GM04503 (cell line): ENCODE measurements at places on chromosomes 2 and 18.

DNA sequence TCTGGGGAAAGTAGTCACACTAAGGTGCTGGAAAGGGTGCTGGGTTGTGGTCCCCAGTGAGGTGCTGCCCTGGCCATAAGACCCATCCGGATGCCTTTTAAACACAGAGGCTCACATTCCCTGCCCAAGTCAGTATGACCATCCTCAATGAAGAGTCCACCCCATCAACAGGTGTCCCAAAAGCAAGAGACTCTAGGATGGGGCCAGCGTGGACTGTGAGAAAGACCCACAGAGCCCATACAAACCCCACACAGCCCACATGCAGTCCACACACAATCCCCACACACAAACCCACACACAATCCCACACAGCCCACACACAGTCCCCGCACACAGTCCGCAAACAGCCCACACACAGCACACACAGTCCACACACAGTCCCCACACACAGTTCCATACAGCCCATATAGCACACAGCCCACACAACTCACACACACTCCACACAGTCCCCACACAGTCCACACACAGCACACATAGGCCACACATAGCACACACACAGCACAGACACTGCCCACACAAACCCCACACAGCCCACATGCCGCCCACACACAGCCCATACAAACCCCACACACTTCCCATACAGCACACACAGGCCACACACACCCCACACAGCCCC, 241.4 kb upstream of the SALL3 start:
- no peak for DNase-seq

DNA sequence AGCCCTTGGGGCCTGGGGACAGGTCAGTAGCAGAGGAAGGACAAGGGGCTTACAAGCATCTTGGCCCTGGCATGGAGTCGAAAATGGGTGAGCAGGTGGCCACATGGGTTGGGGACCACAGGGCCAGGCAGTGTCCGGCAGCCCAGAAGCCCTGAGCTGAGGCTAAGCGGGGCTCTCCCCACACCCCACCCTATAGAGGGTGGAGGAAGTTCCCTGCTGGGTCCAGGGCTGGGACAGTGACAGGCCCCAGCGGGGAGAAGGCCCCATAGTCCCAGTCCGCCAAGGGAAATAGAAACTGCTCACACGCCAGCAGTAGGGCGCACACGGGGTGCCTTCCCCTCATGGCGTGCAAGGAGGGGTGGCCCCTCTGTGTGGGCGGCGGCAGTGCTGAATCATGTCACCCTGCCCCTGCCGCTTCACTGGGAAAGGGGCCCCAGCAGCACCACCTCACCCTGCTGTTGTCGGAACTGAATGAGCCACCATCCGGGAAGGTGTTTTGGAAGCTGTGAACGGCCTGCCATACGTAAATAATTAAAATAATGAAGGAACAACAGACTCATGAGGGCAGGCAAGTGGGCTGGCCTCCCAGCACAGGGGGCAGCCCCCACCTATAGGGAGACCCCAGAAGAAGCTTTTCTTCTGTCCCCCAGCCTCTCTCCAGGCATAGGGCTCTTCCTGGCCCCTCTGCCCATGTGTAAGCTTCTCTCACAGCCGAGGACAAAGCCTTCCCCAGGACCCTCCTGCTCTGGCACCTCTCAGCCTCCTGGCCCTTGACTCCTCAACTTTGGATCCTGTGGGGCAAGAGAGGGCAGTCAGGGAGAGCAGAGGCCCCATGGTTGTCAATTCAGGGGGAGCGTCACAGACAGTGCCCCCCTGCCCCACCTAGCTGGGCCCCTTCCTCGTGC, 12.7 kb upstream of the DUSP2 start:
- DNase-seq: no peak

GRCh38 chr2:71581026-71581425, 127.7 kb downstream of the DYSF start:
- no peak for DNase-seq

DNA sequence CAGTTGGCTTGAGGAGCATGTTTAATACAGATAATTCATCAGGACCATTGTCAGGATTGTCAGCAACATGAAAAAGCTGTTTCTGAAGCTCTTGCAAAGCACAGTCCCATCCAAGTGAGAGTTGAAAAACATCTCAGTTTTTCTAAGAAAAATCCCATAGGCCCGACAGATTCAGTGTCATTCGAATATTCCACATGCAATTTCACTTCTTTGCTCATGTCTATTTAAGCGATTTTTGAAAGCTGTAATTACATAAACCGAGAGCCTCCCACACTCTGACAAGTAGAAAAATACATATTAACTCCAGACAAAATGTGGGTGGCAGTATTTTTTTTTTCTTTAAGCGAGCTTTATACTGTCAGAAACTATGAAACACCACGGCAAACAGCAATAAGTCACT, 134.7 kb upstream of the GALNT5 start:
- no peak for DNase-seq

GRCh38 chr2:239195318-239195871, 205.4 kb downstream of the HDAC4 start:
- no peak for DNase-seq

- no peak for DNase-seq
These were observed 29.5 kb upstream of the BZW1 start for GRCh38 chr2:200782251-200782650.

DNA sequence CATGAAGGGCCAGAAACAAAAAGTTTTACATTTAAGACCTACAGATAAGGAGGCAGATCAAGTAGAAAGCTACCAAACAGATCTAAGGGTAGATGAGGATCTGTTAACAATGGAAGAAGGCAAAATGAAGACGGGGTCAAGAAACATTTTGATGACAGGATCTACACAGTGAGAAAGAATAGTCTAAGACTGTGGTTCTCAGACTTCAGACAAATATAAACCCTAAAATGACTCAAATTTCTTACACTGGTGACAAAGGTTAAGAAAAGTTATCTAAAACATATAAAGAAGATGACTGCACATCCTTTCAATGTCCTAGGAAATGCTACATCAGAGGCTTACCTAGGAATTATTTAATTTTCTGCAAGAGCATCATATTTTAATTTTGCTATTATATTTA, 34.4 kb downstream of the TRIP12 start:
- DNase-seq: no peak

DNA sequence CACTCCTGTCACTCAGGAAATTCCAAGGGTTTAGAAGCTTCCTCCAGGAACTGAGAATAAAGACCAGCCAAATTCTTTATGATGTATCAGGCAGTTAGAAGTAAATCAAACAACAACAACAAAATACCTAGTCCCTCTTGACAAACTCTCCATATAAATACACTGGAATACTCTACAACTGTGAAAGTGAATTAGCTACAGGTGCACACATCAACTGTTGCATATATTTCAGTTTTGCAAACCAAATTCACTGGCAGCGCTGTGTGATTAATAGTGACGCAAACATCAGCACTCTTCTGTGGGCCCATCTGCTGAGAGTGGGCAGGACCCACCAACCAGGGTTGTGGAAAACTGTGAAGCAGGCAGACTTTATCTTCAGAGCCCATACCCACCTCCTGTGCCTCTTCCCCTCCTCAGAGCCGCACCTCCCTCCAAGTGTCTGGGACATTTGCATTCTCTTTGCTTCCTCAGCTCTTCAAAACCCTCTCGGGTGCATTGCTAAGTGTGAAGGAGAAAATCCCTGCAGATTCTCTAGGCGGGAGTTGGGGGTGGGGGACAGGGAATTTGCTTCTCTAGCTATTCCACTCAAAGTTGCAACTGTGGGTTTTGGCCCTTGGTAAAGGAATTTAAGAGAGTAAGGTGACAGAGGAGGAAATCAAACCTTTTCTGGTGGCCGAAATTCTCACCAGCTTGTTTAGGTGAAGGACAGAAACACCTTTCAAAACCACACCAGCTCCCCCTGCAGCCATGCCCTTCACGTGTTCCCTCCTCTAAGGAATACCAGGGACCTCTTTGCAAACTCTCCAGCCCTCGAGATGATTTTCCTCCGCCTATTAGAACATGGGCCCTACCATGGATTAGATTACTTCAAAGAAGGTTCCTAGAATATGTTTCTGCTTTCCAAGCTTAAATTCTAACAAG, 119.3 kb downstream of the MRO start:
- DNase-seq: no peak

- DNase-seq: no peak
These were observed 146.9 kb downstream of the TTC32 start for GRCh38 chr2:19754907-19755306.

DNA sequence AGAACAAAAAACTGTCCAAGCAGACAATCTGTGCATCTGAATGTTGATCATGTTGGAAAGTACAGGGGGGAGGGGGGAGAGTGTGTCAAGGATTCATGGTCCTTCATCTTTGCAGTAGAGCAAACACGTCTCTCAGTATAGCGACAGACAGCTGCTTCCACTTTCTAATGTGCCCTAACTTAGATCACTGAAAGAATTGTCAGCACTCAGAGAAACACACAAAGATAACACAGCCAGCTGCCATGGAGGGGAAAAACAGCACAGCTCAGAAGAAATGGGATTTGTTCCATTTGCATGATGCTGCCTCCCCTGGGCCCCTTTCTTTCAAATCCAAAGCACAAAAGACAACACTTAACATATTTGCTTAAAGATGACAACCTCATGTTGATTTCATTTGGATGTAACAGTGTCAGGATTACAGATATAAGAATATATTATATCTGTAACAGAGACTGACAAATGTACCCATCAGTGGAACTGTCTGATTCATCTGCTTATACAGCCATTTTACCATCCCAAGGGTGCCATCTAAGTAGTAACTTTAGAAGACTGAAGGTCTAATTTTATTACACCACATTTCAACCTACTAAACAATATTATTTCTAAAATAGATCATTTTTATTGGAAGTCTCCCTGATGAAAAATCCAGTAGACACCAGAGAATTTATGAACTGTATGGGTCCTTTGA, 17.7 kb downstream of the FIGN start:
- DNase-seq: no peak

DNA sequence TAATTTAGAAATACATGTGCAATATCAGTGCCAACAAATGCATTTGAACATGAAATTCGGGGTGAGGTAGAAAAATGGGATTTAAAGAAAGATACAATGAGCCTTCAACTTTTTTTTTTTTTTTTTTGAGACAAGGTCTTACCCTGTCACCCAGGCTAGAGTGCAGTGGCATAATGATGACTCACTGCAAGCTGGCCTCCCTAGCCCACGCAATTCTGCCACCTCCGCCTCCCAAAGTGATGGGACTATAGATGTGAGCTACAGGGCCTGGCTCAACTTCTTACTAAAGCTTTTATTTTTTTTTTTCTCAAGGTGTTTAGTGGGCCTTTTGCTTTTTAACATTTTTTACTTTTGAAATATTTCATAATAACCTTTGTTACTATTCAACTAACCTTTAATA, 365.6 kb downstream of the LRRTM4 start:
- DNase-seq: no peak

- DNase-seq: peak; percentile 46
These were observed 77.2 kb downstream of the NEURL3 start for GRCh38 chr2:96427917-96428316.

DNA sequence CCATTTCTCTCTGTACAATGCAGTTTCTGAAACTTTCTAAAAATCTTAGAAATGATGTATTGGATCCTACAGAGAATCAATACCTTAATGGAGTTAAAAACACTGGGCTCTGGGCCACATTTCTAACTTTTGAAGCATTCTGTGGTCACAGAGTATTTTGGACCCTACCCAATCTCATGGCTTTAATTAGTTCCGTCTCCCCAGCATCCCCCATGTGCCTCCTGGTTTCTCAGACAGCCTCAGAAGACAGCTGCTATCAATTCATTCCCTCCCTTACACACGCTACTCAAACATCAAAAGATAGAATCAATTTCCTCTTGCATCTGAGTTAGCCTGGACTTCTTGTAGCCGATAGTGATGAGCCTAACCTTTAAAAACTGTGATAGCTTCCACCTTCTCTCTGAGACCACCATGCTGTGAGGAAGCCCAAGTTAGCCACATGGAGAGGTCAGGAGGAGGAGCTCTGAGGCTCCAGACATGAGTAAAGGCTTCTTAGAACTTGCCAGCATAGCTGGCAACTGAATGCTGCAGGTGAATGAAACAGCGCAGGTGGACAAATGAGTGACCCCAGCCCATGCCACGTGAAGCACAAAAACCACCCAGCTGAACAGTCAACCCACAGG, 10.4 kb downstream of the ADCY3 start:
- peak; percentile 58 for DNase-seq

- no peak for DNase-seq
These were observed 495.4 kb upstream of the PIK3C3 start for GRCh38 chr18:41459656-41460055.

- DNase-seq: no peak
These were observed 123.9 kb upstream of the FAM117B start for GRCh38 chr2:202510911-202511310.

- no peak for DNase-seq
These were observed 37.9 kb upstream of the RPL31 start for GRCh38 chr2:100964222-100964621.

- peak; percentile 56 for DNase-seq
These were observed 44.9 kb downstream of the RBBP8 start for GRCh38 chr18:22977847-22978701.

DNA sequence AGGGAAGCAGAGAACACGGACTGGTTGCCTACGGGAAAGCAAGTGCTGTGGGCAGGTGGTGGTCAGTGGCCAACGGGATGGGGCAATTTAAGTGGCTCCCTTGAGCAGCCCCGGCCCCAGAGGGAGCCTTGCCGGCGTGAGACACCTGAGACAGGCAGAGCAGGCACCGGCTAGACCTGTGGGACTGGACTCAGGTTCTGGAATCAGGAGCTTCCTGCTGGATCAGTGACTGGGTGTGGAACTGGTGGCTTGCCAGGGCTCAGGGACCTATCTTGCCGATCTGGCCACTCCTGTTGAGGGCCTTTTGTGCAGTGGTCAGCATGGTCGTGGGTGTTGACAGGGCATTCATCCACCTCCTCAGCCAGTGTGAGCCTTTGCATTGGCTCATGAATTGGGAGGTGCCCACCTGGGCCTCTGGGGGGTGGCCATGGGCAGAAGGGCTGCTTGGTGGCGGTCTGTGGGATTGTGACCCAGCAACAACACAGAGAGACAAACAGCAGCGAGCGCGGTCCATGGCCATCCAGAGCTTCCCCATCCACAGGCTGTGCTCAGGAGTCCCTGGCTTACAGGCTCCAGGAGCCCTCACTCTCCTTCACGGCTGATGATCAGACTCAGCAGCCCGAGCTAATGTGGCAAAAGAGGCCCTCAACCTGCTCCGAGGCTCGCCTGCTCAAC, 85.4 kb upstream of the ZNF516 start:
- DNase-seq: no peak

DNA sequence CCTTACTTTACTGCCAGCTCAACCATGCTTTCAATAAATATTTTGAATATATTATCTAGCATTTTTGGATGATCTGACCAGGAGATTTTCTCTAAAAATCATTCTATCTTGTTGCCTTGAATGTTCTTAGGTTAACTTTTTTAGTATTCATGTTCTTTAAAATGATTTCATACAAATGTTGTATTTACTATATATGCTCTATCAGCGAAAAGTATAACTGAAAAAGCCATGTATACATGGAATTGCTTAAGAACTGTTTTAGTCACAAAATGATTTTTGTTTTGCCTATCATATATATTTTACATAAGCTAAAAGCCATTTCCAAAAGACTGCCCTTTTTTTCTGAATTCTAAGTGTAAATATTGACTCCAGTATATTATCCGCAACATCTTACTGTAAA, 213.9 kb downstream of the WDPCP start:
- DNase-seq: no peak
